ENCODE measurements at places on chromosomes 7 and 10.

DNA sequence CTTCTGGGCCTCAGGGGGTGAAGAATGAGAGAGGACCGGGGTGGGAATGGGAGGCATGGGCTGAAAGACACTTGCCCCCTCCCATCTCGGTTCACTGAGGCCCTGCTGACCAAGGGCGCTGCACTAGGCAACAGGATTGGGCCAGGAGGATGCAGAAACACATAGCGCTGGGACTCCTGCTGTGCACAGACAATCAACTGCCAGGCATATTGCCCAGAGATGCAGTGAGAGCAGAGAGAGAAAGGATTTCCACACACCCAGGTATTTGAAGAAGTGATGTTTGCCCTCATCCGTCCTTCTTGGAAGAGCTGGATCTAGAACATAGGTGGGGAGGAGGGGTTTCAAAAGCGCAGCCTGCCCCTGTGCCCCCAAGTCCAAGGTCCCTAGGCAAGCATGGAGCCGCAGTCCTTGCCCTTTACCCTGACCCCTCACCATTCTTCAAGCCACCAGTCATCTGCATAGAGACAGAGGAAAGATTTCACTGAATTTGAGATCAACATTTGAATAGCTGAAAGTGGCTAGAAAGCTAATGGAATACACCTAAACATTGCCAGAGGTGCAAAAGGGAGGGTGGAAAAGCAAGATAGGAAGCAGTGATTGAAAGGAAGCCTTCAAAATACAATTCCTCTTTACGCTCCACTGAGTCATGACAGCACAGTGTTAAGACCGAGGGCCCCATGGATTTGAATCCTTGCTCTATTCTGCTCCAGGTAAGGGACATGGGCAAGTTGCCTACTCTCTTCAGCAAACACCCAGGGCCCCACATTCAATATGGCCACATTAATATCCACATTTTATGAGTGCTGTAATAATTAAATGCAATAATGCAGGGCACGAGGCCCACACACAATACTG, 44.2 kb upstream of the TNS3 start:
- DNase-seq = no peak

- no peak for DNase-seq
Observed at GRCh38 chr10:89304026-89304425, 2.2 kb downstream of the IFIT2 start.

GRCh38 chr7:15937571-15937970, 251.1 kb upstream of the MEOX2 start:
- DNase-seq = no peak

GRCh38 chr7:13262929-13263530, 575.6 kb downstream of the ARL4A start:
- no peak for DNase-seq

- no peak for DNase-seq
Observed at GRCh38 chr10:103493916-103494877, 692 bp downstream of the NEURL1 start.

DNA sequence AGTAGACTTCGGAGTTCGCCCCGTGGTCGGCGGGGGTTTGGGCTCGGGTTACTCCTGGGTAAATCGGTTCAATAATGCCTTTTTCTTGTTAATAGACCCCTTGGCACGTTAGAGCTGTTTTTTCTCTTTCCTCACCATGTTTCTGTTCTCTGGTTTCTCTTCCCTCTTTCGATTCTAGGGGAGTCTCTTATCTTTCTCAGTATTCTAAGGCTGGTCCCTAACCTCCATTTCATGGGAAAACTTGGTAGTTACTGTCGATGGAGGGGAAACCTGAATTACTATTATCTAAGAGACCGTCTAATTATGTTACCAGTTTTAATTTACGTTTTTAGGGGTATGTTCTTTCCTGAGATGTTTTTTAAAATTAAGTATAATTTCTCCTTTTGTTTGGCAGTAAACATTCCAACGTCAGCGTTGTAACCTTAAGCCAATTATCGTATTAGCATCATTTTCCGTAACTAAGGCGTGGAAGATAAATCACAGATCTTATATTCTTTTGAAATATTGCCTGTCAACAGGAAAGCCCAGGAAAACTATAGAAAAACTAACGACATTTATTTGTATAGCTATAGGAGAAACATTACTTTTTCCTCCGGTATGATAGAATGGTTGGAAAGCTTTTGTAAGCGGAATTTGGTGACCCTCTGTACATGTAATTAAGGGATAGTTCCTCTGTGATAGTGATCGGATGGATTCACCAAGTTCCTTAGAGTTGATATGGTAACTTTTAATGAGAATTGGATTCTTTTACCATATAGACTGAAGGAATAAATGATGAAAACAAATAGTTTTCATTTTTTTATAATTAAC, 847 bp downstream of the BTAF1 start:
- DNase-seq = no peak

GRCh38 chr10:5551531-5552375, 27.0 kb downstream of the CALML3 start:
- no peak for DNase-seq

GRCh38 chr10:11678074-11678793, 63.9 kb upstream of the ECHDC3 start:
- DNase-seq = no peak

GRCh38 chr10:68222391-68222790, 9.5 kb downstream of the ATOH7 start:
- no peak for DNase-seq

DNA sequence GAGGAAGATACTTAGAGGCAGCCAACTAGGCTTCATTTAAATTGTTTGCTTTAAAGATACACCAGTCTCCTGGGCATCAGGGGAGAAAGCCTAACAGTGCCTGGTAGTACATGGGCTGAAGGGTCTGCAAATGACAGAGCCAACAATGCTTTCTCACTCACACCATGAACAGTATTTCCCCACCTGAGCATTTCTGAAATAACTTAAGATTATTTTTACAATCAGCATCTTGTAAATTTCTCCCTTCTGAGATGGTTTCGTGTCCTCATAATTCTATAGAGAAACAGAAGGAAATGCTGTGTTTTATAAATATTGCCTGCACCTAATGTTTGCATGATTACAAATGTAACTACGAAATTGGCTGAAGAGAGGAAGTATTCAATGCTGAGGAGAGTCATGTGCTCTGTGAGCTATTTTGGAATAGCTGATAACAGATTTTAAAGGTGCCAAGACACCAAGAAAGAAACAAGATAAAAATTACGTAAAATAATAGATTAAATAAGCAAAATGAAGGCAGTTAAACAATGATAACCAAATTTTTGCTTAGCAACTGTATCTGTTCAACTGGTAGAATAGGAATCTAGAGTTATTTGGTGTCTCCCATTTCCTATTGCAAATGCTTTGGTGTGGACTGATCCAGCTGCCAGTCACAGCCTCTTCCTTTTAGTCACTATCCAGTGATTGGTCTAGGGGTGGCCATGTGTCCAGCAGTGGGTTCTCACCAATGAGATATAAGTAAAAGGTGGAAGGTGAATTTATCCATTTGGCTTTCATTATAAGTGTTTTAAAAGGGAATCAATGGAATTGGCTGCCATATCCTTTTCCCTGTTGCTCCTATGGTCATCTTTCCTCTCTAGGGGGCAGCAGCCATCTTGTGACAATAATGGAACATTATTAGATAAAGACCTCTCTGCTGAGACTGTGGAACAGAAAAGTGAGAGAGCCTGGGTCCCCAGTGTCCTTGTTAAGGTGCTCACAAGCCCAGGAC, 167.9 kb upstream of the SLC26A5 start:
- DNase-seq = no peak

- DNase-seq = no peak
Observed at GRCh38 chr7:24899905-24900304, 80.1 kb downstream of the OSBPL3 start.

DNA sequence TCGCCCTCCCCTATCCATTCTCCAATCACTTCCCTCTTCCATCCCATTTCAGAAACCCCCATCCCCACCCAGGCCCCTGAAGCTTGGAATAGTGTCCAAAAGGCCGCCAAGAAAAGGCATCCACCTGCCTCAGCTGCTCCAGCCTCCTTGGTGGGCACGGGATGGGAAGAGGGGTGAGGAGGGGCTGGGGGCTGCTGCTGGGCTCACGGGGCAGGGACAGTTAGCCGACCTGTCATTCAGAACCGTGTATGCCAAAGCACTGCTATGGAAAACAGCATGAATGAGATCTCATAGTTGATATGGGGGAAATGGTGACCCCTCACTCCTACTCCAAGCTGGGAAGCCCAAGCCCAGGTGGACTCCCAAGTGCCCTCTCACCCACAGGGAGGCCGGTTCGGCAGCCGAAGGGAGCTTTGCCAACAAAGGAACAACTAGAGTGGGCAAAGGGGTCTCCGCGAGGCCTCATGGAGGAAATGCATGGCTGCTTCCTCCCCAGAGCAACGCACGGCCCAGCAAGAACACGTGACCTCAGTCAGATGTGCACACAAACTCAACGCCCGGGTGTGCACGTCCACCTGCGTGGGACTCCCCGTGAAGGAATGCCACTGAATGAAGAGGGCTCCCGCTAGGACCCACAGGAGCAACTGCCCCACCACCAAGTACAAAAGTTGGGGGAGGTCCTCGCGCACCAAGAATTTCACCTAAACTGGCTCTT, 52.5 kb downstream of the EBF3 start:
- DNase-seq = no peak

- no peak for DNase-seq
Observed at GRCh38 chr10:6177880-6178281, 24.9 kb upstream of the PFKFB3 start.

- no peak for DNase-seq
Observed at GRCh38 chr10:112803961-112804401, 146.1 kb upstream of the TCF7L2 start.

DNA sequence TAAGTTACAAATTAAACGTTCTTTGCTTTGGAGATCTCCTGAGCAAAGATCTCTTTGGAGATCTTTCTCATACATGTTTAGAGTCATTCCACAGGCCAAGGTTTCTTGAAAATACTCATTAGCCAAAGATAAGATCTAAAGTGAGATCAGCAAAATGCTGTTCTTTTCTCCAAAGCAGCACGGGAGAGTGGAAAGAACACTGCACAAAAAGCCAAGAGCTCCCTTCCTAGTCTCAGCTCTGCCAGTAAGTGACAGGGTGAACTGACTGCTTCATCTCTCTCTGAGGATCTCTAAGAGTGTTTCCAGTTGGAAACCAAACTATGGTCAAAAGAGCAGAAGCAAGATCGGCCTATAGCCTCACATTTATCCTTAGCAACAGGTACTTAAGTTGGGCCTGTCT, 168.4 kb upstream of the ASAH2 start:
- DNase-seq = no peak

GRCh38 chr10:69073736-69074364, 14.1 kb upstream of the SRGN start:
- no peak for DNase-seq

GRCh38 chr7:133315332-133316040, 62.6 kb downstream of the EXOC4 start:
- peak; percentile 10 for DNase-seq

- DNase-seq = no peak
Observed at GRCh38 chr10:116141855-116142254, 131.2 kb downstream of the GFRA1 start.

DNA sequence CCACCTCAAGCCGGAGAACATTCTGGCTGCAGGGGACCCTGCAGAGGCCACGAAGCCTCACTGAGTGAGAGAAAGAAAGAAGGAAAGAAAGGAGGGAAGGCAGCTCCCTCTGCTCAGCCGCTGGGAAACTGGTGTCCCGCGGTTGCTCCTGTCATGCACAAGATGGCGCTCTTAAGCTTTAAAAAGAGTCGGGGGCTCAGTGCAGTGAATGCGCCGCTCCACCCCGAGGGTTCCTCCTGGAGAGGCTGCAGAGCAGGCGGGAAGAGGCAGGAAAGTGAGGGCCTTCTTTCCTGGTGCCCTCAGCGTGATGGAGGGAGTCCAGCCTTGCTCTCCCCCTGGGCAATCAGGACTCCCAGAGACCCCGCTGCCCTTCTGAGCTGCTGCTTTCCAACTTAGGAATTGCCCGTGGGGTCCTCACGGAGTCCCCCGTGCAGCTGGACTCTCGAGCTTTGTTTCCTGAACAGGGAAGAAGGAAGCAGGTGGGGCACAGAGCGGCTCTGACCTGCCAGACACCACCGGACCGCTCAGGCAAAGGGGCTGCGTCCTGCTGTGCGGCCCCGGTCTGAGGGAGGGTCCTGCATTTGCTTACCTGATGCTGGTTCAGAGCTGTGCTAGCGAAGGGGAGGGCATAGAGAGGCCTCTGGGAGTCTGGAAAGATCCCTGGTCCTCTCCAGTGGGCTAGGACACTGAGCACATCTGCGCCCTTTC, 141.9 kb upstream of the MKI67 start:
- no peak for DNase-seq

DNA sequence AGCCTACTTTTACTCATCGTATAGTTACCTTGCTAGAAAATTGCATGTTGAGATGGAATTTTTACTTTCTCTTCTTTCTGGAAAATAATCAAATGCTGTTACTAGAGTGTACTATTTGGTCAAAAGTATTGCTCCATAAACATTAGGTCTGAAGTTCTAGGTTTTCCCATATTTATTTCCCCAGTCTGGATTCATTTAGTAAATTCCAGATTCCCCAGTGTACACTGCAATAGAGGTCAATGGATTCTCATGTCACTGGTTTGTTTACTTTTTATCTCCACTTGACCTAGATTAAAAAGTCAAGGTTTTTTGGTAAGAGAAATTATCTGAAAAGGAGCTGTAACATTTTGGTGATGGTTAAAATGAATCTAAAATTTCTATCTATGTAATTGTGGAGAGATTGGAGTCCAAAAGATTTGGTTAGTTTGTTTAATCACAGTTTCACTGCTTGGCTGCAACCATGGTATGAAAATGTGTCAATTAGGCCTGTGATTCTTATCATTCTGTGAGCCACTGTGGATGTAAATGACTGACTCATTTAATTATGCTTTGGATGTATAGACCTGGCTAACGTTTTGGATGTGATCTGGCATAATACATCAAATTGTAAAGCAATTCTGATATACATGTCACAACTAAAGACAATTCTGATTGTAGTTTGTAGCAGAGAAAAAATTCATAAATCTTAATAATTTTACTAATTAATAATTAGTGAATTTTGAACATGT, 32.7 kb upstream of the STEAP4 start:
- DNase-seq = no peak

DNA sequence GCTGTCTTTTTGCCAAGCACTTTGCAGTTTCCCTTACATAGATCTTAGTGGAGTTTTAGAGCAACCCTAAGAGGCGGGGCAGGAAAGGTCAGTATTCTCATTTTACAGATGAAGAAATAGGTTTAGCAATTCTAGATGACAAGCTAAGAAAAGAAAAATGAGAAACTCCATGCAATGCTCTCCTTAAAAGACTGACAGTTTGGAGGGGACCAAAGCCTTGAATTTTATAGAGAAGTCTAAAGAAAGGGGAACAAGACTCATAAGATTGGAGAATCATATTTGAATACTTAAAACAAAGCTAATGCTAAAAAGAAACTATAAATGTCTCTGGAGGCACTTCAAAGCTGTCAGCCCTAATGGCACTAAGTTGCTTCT, 19.6 kb downstream of the CEP55 start:
- no peak for DNase-seq

GRCh38 chr7:157391036-157391710, 54.4 kb downstream of the DNAJB6 start:
- DNase-seq = no peak

GRCh38 chr7:19677180-19677579, 31.7 kb downstream of the POLR1F start:
- no peak for DNase-seq

All from pulmonary artery endothelial cell (primary cell).